Peyer's patch (tissue), 4 donors: ENCODE measurements at places on chromosomes 6 and 20.

- DNase-seq, result no peak
Measured at GRCh38 chr20:60262967-60263603, 304.9 kb downstream of the CDH26 start.

- no peak for DNase-seq
Measured at GRCh38 chr6:100175814-100176310, 181.8 kb upstream of the MCHR2 start.

DNA sequence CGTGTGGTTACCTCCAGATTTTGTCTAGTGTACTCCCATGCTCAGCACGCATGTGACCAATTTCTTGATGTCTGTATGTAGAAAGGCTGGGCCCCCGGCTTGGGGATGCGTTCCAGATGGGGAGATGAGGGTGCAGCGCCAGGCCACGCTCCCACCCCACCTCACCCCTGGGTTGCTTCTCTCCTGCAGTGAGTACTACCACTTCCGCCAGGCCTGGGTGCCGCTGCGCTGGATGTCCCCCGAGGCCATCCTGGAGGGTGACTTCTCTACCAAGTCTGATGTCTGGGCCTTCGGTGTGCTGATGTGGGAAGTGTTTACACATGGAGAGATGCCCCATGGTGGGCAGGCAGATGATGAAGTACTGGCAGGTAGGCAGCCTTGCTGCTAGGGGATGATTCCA lies 11.5 kb upstream of the SRF start:
- DNase-seq, result no peak

DNA sequence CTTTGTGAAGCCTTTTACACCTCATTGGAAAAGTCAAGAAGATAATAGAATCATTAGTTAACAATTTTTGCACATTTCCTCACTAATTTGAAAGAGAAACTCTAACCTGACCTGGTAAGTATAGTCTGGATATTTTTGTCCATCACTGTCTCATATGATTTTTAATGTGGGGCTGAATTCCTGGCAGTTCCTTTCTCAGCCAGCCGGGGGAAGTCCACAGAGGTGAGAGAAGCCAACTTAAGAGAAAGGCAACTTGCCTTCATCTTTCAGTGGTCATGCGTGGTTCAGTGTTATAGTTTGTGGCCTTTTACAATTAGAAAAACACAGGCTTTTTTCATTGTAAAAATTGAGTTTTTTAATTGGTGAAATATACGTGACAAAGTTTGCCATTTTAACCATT lies 80.6 kb downstream of the CDYL start:
- DNase-seq, result no peak

- DNase-seq, result no peak
Measured at GRCh38 chr6:5359417-5359816, 98.1 kb downstream of the FARS2 start.

DNA sequence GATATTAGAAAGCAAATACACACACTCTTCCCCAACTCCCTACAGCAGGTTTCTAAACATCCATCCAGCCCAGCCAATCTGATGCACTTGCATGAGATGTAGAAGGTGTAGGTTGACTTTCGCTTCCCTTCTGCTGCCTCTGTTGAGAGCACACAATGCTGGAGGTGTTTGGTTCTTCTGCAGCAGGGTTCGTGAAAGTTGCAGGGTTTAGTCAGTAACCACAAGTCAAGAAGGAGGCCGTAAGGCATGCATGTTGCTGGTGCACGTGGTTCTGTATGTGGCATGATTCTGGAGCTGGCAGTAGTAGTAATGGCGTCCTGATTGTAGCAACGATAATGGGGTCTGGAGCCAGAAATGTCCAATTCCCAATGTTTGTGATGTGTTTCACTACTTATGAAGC lies 53.0 kb downstream of the DEK start:
- no peak for DNase-seq

DNA sequence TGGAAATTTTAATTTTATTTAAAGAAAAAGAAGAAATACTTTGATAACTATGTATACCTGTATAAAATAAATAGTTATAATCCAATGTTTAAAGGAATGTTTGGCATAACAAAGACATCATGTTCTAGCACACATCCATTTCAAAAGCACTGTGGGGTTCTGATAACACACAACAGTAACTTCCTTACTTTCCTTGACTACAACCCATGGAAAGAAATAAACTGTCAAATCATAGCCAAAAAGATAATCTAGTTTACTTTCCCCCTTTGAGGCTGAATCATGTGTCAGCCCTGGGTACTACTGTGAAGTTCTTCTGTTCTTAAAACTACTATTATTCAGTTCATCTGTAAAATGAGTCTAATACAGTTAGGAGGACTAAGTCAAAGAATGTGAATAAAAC lies 61.4 kb upstream of the PKIB start:
- DNase-seq, result no peak

- DNase-seq, result no peak
Measured at GRCh38 chr20:9517297-9518162, 3.1 kb downstream of the LAMP5 start.
